ENCODE measurements at places on chromosomes 16 and 17.

GRCh38 chr17:14014657-14015056 is 54.6 kb upstream of the COX10 start:
- no peak for DNase-seq

GRCh38 chr17:38746849-38747462 is 1.2 kb downstream of the PCGF2 start:
- DNase-seq, result no peak

DNA sequence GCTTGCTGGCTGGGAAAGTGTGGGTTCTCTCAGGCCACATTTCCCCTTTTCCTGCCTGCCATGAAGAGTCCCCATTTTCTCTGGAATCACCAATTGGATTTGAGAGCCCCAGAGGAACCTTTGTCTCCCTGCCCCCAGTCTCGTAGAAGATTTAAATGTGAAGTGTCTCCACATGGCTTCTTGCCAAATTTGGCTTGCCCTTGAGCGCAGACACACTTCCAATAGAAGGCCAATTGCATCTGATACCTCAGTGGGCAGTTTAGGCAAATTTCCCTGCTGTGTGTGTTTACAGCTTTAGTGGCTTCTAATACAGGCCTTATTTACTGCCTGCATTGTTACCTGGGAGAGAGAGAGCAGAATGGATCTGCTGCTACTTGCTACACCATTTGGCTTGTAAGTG is 29.7 kb downstream of the CDK5R1 start:
- DNase-seq, result no peak

DNA sequence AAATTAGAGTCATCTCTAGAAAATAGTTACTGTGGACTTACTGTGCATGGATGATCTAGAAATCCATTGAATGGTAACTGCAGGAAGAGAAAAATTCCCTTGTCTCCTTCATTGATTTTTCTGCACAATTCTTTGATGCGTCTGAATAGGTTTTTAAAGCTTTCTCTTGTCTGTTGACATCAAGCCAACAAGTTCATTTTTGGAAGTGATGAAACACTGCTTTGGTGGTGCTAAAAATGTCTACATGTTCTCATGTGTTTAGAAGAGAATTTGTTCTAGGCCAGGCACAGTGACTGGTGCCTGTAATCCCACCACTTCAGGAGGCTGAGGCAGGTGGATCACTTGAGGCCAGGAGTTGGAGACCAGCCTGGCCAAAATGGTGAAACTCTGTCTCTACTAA is 57.1 kb upstream of the AXIN2 start:
- no peak for DNase-seq

DNA sequence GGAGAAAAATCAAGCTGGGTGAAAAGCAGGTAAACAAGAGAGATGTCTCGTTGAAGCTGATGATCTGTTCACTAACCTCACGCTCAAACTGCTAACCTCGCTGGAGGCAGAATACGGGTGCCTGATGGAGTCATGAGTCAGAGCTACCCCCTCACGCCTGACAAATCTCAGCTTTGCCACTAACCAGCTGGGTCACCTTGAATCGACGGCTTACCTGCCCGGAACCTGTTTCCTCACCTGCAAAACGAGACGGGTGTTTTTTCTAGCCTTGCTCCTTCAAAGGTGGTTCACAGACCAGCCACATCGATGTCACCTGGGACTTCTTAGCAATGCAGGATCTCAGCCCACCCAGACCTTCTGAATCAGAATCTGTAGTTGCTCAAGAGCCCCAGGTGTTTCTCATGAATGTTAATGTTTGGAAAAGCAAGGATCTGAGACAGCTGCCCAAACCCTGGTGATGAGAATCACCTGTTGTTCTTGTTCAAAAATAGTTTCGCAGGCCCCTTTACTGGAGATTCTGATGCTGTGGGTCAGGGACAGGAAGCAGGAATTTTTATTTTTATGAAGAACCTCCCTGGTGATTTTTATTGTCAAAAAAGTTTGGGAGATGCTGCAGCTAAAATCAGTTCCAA is 56.9 kb downstream of the MARCHF10 start:
- DNase-seq, result no peak

Data from stimulated activated naive CD8-positive, alpha-beta T cell treated with anti-CD3 and anti-CD28 coated beads, Interleukin-15, amount 100 ng/mL, for 72 hours (primary cell).